ENCODE measurements at places on chromosomes 1 and 21.

- no peak for DNase-seq
Observed at GRCh38 chr21:16534408-16535101, 804.8 kb downstream of the USP25 start.

- DNase-seq = no peak
Observed at GRCh38 chr1:17277511-17278159, 28.7 kb downstream of the PADI3 start.

DNA sequence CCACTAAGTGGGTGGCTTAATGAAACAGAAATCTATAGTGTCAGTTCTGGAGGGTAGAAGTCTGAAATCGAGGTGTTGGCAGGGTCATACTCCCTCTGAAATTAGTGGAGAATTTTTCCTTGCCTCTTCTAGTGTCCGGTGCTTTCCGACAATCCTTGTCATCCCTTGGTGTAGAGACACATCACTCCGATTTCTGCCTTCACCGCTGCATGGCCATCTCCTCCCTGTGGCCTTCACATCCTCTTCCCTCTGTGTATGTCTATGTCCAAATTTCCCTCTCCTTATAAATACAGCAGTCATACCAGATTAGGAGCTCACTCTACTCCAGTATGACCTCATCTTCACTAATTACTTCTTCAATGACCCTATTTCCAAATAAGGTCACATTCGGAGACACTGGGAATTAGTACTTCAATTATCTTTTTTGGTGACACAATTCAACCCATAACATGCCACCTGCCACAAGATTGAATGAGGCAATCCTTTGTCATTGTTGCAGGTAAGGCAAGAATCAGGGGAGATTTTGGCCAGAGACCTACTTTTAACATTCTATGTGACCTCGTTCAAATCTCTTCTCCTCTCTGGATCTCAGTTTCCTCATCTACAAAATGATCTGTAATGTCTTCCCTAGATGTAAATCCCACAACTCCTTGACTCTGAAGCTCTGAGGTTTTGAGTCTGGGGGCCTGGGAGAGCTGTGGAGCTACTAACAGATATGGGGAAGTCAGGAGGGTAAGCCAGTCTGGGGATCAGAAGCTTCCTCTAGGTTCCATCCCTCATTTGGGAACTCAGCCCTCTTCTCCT is 16.1 kb downstream of the NAV1 start:
- no peak for DNase-seq

- no peak for DNase-seq
Observed at GRCh38 chr1:22780696-22781095, 70.1 kb downstream of the EPHB2 start.

- DNase-seq = no peak
Observed at GRCh38 chr1:172515927-172516326, 17.0 kb upstream of the SUCO start.

GRCh38 chr1:174160603-174161002 is 1.3 kb downstream of the RABGAP1L start:
- DNase-seq = no peak

GRCh38 chr21:32212116-32212515 is 66.7 kb downstream of the MIS18A start:
- DNase-seq = no peak

GRCh38 chr1:5532811-5533210 is 459.4 kb downstream of the NPHP4 start:
- no peak for DNase-seq

- DNase-seq = no peak
Observed at GRCh38 chr1:1181129-1181937, 7.7 kb downstream of the TTLL10 start.

DNA sequence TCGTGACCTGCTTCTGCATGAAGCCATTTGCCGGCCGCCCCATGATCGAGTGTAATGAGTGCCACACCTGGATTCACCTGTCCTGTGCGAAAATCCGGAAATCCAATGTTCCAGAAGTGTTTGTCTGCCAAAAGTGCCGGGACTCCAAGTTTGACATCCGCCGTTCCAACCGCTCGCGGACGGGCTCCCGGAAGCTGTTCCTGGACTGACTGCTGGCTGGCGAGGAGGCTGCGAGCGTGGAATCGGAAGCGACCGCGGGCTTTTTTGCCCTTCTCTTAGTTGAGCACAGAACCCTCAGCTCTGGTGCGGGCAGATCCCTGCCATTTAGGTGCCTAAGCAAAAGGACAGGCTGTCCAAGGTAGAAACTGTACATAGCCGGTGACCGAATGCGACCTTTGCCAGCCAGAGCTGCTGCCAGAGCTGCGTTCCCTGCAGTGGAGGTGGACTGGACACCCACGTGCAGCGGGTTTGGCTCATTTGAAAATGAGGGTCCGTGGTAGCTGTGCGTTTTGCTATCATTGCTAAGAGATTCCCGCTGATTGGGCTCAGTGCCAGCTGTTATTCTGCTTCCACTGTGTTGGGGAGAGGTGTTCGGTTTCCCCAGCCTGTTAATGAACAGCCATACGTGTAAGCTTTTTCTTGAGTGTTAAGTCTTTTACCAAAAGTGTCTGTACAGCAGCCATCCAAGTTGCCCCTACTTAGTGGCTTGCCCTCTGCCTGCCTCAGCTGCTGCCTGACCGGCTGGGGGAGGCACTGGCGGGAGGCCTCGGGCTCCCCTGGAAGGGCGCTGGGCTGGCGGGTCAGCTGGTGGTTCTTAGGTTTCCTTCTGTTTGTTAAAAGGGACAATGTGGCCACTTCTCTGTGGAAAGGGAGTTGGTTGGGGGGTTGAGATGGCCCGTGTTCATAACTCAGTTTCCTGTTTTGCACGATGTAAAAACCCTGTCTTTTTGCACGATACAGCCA is 3.0 kb upstream of the THAP3 start:
- DNase-seq = no peak

DNA sequence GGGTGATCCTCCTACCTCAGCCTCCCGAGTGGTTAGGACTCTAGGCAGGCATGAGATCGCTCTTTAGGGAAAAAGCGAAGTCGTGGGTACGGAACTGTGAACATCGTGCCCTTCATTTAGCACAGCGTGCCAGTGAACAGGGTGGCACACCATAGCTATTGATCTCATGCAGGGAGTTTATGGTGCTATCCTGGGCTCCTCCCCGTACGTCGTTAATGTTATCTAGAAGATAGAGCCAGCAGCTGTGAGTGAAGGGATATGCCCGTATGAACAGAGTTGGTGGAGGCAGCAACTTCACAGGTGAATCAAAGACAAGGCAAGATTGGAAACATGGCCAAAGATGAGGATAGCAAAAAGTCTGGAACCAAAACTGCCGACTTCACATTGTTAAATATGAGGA is 11.2 kb downstream of the CLCN6 start:
- DNase-seq = no peak

- DNase-seq = no peak
Observed at GRCh38 chr21:39336457-39337008, 12.4 kb downstream of the HMGN1 start.

GRCh38 chr1:218384581-218384993 is 39.5 kb downstream of the TGFB2 start:
- no peak for DNase-seq

- no peak for DNase-seq
Observed at GRCh38 chr1:165501970-165502348, 41.8 kb upstream of the LRRC52 start.

GRCh38 chr21:14383596-14384180 is 742 bp upstream of the HSPA13 start:
- no peak for DNase-seq

DNA sequence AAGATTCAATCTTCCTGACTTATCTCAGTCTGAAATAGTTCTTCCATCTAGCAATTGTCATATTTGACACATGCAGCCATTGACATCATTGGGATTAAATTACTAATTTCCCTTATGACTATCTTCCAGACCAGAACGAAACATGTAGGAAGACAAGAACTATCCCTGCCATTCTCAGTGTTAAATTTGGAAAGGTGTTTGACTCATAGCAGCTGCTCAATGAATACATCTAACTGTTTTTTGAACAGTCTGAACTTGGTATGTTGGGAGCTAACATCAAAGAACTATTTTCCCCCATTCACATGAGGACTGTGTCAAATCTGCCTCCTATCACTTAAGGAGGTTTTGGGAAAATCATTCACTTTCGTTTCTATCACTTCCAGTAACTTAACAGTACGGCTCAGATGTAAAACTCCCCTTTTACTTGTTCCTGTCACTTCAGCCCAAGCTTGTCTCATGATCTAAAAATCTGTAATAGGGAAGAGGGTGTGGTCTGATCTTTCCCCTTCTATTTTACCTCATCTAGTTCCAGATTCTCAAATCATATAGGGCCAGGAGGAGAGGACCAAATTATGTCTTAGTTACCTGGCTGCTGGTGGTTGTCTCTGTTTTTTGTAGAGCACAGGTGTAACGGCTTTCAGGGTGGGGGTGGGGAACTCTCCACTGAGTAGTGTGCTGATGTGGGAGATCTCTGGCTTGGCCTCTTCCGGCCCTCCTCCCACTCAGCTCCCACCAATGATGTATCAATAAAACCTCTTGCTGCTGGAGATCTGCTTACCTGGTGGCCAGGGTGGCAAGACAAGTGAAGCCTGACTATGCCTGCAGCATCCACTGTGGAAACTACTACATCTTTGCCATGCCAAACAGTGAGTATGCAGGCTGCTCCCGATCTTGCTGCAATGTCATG is 26.2 kb upstream of the SLAMF1 start:
- DNase-seq = no peak

DNA sequence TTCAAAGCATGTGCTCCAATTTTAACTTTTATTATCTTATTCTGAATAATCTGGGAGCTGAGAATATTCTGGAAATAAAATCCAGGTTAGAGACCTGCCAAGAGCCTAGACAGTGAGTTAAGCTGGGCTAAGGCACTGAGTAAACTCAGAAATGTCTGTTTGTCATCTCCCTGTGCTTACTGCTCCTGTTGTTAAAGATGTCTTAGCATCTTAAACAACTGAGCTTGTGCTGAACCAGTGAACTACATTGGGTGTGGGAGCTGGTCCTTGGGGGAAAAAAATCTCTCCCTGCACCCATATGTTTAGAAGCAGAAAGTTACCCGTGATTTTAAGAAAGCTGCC is 25.0 kb upstream of the AHCYL1 start:
- DNase-seq = no peak

DNA sequence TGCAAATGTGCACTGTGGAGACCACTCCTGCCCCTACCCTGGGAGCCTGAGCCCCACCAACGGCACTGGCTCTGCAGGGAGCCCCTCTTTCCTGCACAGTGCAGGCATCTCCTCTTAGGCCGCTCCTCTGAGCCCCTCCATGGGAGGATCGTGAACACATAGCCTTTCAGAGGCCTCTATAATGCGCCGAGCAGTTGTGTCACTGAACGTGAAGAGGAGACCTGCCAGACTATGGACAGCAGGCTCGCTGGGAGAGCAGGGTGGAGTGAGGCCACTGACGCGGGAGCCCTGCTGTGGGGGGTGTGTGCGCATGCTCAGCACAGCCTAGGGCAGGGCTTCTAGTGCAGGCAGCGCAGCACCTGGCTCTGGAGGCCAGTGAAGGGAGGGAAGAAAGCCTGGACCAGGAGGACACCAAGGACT is 151.3 kb upstream of the COL6A1 start:
- DNase-seq = no peak

DNA sequence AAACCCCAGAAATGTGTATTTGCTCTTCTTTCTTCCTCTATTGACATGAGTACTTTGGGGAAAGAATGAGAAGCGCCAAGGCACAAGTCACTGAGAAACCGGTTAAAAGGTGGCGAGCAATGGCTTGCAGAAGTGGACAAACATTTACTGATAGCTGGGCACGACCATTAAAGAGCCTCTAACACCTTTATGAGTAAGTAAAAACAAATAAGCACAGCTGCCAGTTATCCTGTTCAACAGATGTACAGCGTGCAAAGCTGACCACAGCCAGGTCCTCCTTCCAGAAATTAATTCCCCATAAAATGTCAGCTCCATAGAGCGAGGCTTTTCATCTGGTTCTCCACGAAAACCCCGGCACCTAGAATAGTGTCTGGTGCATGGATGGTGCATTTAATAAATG is 72.7 kb downstream of the CAPZB start:
- no peak for DNase-seq

GRCh38 chr1:93623875-93624274 is 57.8 kb downstream of the BCAR3 start:
- DNase-seq = no peak

DNA sequence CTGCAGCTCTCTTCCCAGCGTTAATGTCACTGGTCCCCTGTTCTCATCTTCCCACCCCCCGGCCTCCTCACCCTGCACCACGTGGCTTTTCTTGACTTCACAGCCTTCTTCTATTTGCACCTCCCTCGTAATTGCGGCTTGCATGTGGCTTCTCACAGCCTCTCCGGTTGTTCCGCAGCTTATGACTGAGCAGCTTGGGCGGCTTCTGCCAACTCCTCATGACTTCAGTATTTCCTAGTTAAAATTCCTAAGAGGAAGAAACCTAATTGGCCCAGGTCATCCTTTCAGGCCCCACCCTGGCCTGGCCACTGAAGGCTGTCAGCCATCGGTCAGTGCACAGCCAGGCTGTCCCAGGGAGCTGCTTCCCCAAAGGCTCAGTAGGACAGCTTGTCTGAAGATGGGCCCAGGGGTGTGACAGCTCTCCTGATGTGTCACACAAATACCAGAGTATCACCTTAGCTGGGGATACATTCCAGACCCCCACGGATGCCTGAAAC is 8.6 kb upstream of the RERE start:
- DNase-seq = no peak

DNA sequence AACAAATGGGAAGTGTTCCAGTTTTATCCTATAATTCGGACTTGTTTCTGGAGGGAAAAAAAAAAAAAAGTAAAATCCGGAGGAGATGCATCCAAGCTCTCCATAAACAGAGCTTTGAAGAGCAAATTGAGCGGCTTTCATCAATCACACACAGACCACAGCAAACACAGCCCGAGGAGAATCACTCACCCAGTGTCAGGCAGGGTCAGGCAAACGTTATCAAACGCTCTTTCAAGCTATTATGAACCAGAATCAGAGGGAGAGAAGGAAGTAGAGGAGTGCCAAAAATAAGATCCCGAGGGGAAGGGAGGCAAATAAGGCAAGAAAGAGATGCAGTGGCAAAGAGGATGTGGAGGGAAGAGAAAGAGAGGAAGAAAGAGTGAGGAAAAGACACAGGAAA is 188.3 kb upstream of the CAMK1G start:
- DNase-seq = no peak

DNA sequence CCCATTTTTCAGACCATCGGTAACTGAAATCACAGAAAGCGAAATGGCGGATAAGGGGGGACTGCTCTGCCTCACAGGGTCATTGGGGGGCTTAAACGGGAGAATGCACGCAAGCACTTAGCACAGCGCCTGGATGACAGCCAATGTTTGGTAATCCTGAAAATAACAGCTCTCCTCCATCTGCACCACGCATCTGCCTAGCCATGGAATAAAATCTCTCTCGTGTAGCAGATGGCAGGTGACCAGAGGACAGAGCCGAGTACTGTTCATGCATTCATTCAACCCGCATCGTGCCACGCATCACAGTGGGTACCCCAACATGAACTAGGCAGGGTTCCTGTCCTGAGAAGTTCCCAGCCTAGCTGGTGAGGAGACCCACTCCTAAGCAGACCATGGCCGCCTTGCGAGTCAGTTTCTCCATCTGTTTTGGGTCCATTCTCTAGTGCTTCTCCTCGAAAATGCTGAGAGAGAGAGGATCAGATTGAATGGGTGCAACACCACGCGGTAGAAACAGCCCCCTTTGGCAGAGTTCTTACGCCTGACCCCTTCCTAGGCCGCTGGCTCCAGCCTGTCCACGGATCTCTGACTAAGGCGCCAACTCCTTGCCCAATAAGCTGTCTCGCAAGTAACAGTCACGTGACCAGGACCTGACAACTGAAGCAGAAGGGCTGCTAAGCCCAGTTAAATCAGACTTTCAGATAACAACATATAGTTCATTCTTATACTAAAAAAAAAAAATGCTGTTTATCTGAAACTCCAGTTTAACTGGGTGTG is 7.3 kb downstream of the SLC1A7 start:
- no peak for DNase-seq

GRCh38 chr1:92194511-92194910 is 23.2 kb upstream of the C1orf146 start:
- DNase-seq = no peak
